ENCODE measurements at places on chromosomes 1 and 21.

GRCh38 chr21:31665397-31665796 is 5.9 kb downstream of the SOD1 start:
- H3K4me3 ChIP-seq, result peak overlapping the region; percentile 87
- H3K27ac ChIP-seq, result peak overlapping the region; percentile 94
- H3K36me3 ChIP-seq, result peaks cover 4% of the 10 kb centered on the region
- peaks cover 44% of the 10 kb centered on the region for H3K4me1 ChIP-seq

DNA sequence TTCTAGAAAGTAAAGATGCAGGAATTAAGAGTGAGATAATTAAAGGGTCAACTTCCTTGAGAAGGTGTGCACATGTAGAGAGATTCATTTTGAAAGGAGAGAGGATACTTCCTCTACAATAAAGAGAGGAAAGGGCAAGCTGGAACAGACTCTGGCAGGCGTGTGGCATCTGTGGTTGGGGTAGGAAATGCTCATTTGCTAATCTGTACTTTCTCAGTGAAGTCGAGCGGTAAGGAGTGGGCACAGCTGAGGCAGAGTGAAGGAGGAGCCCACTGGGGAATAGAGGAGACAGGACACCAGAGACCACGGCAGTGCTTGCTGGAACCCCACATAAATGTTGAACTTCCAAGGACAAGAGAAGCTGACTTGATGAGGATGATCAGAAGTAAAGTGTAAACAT is 49.1 kb downstream of the PCSK9 start:
- no peak overlapping the region for H3K4me3 ChIP-seq
- peak overlapping the region; percentile 64 for H3K27ac ChIP-seq
- H3K4me1 ChIP-seq, result peaks cover 8% of the 10 kb centered on the region

DNA sequence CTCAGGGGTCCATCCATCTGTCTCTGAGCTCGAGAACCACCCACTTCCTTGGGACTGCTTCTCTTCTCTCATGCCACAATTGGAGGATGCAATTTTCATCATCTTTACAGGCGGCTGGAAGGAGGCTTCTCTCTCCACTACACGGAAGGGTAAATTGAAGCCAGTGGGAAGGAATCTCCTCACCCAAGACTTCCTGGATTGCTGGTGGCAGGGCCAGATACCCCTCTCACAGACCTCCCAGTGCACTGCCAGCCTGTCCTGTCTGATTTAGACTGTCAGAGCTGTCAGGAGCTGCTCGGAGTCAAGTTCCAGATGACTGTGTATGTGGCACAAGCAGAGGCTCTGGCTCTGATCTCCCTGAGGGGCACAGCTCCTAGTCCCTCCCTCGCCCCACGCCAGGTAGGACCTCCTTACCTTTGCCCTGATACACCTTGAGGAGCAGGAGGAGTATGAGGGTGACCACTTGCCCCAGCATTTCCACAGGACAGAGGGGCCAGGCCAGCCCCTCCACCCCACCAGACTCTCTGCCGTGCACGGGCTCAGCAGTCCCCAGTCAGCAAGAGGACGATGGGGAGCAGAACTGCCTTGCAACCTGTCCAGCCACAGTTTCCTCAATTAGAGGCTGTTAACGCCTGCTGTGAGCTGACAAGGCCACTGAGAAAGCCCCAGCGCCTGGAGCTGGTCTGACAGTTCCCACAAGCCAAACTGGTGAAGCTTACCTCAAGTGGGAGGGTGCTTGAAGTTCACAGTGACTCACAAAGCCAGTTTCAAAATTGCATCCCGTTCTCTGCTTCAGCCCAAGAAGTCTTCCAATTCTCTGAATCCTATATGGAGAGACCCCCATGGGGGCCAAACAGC is at the start of gene CD244:
TSS of gene CD244 (minus strand) at position 685 of the 858 bp plus-strand sequence. CDS start at position 475, 210 bp downstream.
- DNase-seq, result no peak
- H3K4me3 ChIP-seq, result peak within 1 kb of the TSS; percentile 43
- H3K4me1 ChIP-seq, result peaks cover 9% of the 10 kb centered on the region
- H3K27me3 ChIP-seq, result no peaks in the 10 kb centered on the region
- H3K27ac ChIP-seq, result peak within 1 kb of the TSS; percentile 45
- no peaks in the 10 kb centered on the region for H3K36me3 ChIP-seq

- peak overlapping the region; percentile 94 for H3K27ac ChIP-seq
- H3K4me1 ChIP-seq, result peaks cover 52% of the 10 kb centered on the region
- H3K4me3 ChIP-seq, result peak overlapping the region; percentile 61
These were observed 60.6 kb downstream of the PTPRC start for GRCh38 chr1:198699167-198700015.

DNA sequence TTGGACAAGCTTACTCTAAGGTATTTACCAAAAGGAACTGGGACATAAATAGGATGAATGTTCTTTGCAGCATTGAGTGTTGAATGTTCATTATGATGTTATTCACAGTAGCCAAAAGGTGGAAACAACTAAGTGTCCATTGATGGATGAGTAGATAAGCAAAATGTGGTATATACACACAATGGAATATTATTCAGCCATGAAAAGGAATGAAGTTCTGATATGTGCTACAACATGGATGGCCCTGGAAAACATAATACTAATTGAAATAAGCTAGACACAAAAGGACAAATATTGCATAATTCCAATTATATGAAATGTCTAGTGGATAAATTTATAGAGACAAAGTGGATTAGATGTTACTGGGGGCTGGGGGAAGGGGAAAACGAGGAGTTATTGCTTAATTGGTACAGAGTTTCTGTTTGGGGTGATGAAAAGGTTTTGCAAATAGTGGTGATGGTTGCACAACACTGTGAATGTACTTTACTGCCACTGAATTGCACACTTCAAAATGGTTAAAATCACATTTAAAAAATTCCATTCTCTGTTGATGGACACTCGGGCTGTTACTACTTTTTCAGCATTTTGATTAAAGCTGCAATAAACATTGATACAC is 2.9 kb downstream of the MTARC1 start:
- DNase-seq, result no peak
- peaks cover 4% of the 10 kb centered on the region for H3K4me1 ChIP-seq
- H3K27ac ChIP-seq, result no peak overlapping the region

DNA sequence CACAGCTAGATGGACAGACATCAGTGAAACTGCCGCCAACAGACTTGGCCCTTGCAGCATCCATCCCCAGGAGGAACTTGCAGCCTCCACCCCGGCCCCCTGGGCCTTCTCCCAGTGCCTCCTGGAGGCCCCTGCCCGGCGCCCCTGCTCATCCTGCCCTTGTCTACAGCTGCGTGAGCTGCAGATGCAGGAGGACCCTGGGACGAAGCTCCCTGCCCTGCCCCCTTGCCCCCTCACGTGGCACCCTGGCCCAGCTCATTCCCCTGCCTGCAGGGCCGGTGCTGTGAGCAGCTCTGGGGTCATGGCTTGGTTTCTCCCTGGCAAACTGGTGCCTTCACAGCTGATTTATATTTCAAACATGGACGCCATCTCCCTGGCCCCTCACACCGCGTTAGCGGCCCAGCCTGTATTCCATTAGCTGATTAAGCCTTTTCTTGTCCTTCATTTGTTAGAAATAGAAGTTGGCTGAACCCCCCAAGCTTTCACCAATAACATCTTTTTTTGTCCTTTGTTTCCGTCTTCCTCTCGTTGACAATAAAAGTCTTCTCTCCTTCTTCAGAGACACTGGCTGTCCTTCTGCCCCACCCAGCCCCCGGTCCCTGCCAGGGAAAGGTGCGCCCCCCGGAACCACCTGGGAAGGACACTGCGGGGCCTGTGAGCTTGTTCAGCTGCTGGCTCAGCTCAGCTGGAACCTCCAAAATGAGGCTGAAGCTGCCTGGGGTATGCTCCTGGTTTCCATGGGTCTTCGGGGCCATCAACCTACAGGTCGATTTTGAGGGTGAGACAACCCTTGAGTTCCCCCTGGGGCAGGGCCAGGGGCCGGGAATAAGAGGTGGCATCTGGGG is 34.0 kb upstream of the SLC19A1 start:
- no peaks in the 10 kb centered on the region for H3K4me1 ChIP-seq
- H3K27me3 ChIP-seq, result peaks cover 9% of the 10 kb centered on the region
- H3K27ac ChIP-seq, result no peak overlapping the region
- no peaks in the 10 kb centered on the region for H3K36me3 ChIP-seq
- H3K4me3 ChIP-seq, result no peak overlapping the region

- H3K4me3 ChIP-seq, result no peak overlapping the region
- DNase-seq, result no peak
- H3K27ac ChIP-seq, result no peak overlapping the region
These were observed 15.7 kb upstream of the ZBTB18 start for GRCh38 chr1:244035358-244035757.

GRCh38 chr1:65393347-65393746 is 27.1 kb upstream of the LEPR start:
- DNase-seq, result no peak
- H3K4me3 ChIP-seq, result no peak overlapping the region
- H3K4me1 ChIP-seq, result peaks cover 13% of the 10 kb centered on the region
- H3K27ac ChIP-seq, result peak overlapping the region; percentile 43
- no peaks in the 10 kb centered on the region for H3K36me3 ChIP-seq
- H3K27me3 ChIP-seq, result no peaks in the 10 kb centered on the region

- H3K27me3 ChIP-seq, result peaks cover 43% of the 10 kb centered on the region
- peaks cover 24% of the 10 kb centered on the region for H3K4me1 ChIP-seq
- H3K27ac ChIP-seq, result no peak overlapping the region
- no peak for DNase-seq
- peak overlapping the region; percentile 91 for H3K4me3 ChIP-seq
These were observed 1.4 kb upstream of the MIA3 start for GRCh38 chr1:222616525-222616924.

- H3K27me3 ChIP-seq, result no peaks in the 10 kb centered on the region
- H3K27ac ChIP-seq, result no peak overlapping the region
- peaks cover 8% of the 10 kb centered on the region for H3K36me3 ChIP-seq
- DNase-seq, result no peak
- H3K4me1 ChIP-seq, result peaks cover 4% of the 10 kb centered on the region
These were observed 14.5 kb upstream of the SH3BGRL3 start for GRCh38 chr1:26265405-26265804.

- H3K27ac ChIP-seq, result no peak overlapping the region
- H3K27me3 ChIP-seq, result no peaks in the 10 kb centered on the region
- peaks cover 5% of the 10 kb centered on the region for H3K4me1 ChIP-seq
These were observed 90.7 kb downstream of the TNFSF18 start for GRCh38 chr1:172960019-172960418.

DNA sequence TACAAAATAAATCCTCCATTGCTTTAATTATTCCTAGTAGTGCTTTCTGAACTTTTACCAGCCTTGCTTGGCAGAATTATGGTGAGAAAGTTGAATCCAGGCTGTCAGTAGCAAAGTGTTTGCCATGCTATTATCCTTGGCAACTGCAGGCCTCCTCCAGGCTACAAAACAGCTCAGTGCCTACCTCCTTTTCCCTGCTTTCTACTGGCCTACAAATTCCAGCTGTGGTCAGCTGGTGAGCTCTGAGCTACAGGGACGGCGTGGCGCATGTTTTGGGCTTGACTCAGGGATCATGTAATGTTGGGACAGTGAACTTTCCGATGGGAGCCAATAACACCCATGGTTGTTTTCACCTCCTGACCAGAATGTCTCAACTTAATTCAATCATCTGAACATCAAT is 456.1 kb upstream of the ADAMTS5 start:
- H3K27me3 ChIP-seq, result no peaks in the 10 kb centered on the region
- no peak overlapping the region for H3K4me3 ChIP-seq
- H3K4me1 ChIP-seq, result no peaks in the 10 kb centered on the region
- no peaks in the 10 kb centered on the region for H3K36me3 ChIP-seq
- H3K27ac ChIP-seq, result no peak overlapping the region

DNA sequence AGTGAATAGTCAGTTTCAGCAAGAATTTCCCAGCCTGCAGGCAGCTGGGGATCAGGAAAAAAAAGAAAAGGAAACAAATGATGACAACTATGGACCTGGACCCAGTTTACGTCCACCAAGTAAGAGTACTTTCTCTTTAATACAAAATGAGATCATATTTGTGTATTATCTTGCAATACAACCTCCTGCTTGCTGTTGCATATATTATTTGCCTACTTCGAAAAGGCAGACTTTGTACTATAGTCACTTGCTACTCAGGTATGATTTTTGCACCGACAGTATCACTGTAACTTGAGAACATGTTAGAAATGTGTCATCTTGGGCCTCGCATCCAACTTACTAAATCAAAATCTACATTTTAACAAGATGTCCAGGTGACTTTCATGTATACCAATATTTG is 30.4 kb downstream of the PRRC2C start:
- DNase-seq, result no peak
- peak overlapping the region; percentile 60 for H3K27ac ChIP-seq
- H3K27me3 ChIP-seq, result no peaks in the 10 kb centered on the region
- H3K4me3 ChIP-seq, result no peak overlapping the region

GRCh38 chr1:21350202-21350885 is 60.1 kb upstream of the ECE1 start:
- no peaks in the 10 kb centered on the region for H3K27me3 ChIP-seq
- peaks cover 3% of the 10 kb centered on the region for H3K4me1 ChIP-seq
- no peak overlapping the region for H3K4me3 ChIP-seq
- H3K36me3 ChIP-seq, result no peaks in the 10 kb centered on the region
- H3K27ac ChIP-seq, result no peak overlapping the region

- no peak overlapping the region for H3K4me3 ChIP-seq
- no peak for DNase-seq
- H3K27ac ChIP-seq, result no peak overlapping the region
- H3K4me1 ChIP-seq, result peaks cover 16% of the 10 kb centered on the region
These were observed 4.8 kb upstream of the RGS16 start for GRCh38 chr1:182608845-182609610.

- H3K36me3 ChIP-seq, result no peaks in the 10 kb centered on the region
- H3K4me1 ChIP-seq, result peaks cover 11% of the 10 kb centered on the region
- H3K27ac ChIP-seq, result peak overlapping the region; percentile 61
- H3K4me3 ChIP-seq, result no peak overlapping the region
- H3K27me3 ChIP-seq, result peaks cover 9% of the 10 kb centered on the region
- DNase-seq, result no peak
These were observed 117.2 kb downstream of the DMRTB1 start for GRCh38 chr1:53576381-53576801.

DNA sequence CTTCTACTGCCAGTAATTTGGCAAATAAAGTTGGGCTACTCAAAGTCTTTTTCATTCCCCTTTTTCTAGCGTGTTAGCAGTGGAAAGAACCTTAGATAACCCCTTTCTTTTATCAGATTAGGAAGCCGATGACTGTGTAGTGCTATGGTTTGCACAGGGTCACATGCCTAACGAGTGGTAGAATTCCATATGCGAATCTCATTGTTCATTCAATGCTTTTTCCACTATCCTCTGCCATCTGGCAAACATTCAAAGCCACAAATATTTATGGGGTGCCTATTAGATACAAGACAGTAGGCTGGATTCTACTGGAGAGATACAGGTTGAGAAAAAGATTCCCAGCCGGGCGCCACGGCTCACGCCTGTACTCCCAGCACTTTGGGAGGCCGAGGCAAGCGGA is 14.9 kb upstream of the IER5 start:
- no peak for DNase-seq
- peaks cover 3% of the 10 kb centered on the region for H3K36me3 ChIP-seq
- H3K4me3 ChIP-seq, result no peak overlapping the region
- H3K27ac ChIP-seq, result no peak overlapping the region

DNA sequence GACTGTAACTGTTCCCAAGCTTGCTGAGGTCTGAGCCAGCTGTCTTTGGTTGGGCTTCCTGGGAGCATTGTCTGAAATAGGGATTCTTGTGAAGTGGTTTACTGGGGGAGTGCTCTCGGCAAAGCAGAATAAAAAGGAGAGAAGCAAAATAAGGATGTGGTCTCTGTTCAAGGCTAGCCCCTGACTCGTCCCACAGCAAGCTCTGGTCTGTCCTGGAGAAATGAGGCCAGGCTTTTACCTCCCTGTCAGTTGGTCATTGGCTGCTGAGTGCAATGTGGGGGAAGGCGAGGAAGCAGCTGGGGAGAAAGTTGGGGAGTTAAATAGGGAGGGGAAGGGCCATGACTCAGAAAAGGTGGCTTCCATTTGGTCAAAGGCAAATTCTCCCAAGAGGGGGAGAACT is 303.9 kb upstream of the DUSP10 start:
- no peaks in the 10 kb centered on the region for H3K36me3 ChIP-seq
- no peak overlapping the region for H3K4me3 ChIP-seq
- no peak overlapping the region for H3K27ac ChIP-seq
- no peak for DNase-seq

Data from T-helper 17 cell (primary cell).